ENCODE measurements at places on chromosomes 2 and 18.

DNA sequence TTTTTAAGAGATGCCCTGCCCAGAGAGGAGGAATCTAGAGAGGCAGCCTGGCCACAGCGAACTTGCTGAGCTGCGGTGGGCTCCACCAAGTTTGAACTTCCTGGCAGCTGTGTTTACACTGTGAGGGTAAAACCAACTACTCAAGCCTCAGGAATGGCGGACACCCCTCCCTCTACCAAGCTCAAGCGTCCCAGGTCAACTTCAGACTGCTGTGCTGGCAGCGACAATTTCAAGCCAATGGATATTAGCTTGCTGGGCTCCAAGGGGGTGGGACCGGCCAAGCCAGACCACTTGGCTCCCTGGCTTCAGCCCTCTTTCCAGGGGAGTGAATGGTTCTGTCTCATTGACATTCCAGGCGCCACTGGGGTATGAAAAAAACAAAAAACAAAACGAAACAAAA lies 289.4 kb downstream of the KCNS3 start:
- no peak for DNase-seq

DNA sequence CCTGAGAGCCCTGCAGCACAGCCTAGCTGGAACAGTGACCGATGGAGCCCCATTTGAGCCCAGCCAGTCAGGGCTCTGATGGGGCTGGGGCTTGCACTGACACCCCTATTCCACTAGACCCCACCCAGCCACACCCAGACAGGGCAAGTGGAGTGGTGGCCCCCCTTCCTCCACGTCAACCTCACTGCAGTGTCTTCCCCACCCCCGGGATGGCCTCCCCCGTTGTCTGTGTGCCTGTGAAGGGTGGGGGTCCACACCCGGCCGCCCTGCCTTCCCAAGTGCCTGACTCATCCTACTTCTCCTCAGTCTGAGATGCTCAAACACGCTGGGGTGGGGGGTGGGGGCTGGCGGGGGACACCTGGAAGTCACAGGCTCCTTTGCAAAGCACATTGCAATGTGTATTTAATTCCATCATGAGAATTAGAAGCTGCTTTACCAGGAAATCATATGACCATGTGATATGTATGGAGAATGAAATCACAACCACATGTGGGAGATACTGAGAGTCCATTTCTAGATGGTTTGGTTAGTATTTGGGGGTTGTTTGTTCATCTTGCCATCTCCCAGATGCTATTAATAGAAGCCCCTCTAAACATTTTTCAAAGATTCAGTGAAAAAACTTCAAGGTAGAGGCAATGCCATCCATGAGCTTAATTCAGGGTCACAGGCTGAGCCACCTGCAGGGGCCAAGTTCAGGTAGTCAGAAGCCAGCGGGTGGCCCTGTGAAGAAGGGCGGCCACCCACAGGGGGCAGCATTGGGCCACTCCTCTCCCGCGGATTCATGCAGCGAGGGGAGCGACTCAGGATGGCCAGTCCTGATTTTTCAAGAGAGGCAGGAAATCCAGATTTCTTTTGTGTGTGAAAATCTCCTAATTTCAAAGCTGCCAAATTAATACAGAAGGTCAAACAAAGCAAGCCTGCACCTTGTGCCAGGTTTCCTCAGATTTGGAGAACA lies 22.7 kb upstream of the GMPPA start:
- DNase-seq = peak; percentile 50

DNA sequence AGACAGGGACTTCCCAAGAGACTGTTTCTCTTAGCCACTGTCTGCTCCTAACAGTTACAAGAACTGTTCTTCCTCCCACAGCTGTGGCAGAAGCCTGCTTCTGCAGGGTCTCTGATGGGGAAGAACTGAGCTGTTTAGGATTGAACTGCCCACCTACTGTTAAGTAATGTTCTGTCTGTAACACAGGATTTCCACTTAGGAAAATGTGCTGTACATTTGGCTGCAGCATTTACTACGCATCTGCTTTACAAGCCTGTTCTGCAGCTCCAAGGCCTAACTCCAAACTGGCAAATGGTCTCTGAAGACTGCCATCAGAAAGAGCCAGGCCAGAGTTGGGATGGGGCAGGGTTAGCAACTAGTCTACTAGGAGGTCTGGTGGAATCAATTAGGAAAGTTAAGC lies 87.8 kb upstream of the UPP2 start:
- no peak for DNase-seq

GRCh38 chr18:8357320-8357719 lies 251.9 kb upstream of the RAB12 start:
- DNase-seq = no peak

- DNase-seq = no peak
Measured at GRCh38 chr18:48621815-48622555, 83.2 kb downstream of the CTIF start.

GRCh38 chr2:201132518-201132917 lies 16.6 kb downstream of the CFLAR start:
- no peak for DNase-seq

- DNase-seq = no peak
Measured at GRCh38 chr2:5849562-5849961, 157.4 kb downstream of the SOX11 start.

DNA sequence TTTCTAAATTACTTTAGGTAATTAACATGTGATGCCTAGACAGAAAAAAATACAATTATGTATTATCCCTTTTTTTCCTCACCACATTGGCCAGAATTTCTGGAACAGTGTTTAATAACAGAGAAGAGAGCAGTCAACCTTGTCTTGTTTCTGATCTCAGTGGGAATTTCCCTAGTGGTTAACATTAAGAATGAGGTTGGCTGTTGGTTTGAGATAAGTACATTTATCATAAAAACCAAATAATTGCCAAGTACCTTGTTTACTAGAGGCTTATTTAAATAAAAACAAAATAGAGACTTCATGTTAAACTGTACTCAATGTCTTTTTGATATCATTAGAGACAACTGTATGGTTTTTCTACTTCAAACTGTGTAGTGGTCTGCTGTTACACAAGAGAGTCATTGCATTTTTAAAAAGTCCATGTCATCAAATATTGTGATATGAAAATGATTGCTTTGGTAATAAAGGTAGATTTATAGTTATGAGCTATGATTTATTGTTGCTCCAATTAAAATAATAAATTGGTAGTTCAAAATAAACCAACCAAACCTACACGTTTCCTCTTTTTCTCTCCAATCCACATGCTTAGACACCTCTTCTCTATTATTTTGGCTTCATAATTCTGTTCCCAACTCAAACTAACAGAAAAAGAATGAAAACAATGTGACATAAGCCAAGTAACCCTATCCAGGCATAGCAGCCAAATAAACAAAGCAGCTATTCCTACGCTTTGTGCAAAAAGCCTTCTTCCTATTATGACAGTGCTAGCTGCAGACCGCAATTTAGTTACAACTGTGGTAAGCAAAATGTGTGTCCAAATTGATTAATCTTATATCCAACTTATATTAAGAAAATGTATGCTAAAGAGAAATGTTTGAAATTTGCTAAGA lies 20.9 kb upstream of the TANK start:
- no peak for DNase-seq

- no peak for DNase-seq
Measured at GRCh38 chr2:168633200-168633599, 169.2 kb upstream of the NOSTRIN start.

- DNase-seq = no peak
Measured at GRCh38 chr2:241668354-241668753, 18.3 kb downstream of the DTYMK start.

DNA sequence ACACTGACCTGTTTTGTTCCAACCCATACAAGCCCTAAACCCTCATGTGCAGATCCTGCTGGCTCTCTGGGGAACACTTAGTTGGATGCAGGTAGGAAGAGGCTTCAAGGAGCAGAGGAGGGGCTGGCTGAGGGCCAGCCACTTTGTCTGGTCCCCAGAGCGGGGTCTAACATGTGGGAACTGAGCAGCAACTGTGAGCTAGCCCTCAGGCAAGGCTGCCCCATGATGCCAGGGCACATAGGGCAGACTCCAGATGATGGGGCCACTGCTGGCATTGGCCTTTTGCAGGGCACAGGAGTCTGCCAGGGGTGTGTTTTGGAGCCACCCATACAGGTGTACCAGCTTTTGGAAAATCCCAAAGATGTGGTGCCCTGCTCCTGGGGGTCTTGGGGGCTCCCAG lies 67.7 kb downstream of the HPCAL1 start:
- no peak for DNase-seq

DNA sequence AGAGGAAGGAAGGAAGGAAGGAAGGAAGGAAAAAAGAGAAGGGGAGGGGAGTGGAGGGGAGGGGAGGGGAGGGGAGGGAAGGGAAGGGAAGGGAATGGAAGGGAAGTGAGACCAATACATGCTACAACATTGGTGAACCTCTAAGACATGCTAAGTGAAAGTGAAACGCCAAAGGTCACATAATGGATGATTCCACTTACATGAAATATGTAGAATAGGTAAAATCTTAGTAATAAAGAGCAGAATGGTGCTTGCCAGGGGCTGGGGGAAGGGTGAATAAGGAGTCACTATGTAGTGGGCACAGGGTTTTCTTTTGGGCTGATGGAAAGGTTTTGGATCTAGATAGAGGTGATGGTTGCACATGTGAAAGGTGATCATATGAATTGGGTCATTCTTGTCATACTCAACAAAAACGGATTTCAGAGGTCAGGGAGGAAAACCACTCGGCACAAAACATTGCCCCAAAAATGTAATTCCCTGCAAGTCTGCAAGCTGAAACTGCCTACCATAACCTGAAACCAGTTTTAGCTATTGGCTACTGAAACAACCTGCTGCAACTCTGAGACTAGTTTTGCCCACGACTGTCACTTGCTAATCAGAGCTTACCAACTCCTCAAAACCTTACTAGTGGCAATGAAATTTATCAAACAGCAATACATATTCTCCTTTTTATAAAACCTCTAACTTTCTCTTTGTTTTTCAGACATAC lies 59.2 kb downstream of the CCDC141 start:
- DNase-seq = no peak

GRCh38 chr2:50538147-50538546 lies 493.8 kb downstream of the NRXN1 start:
- DNase-seq = no peak

DNA sequence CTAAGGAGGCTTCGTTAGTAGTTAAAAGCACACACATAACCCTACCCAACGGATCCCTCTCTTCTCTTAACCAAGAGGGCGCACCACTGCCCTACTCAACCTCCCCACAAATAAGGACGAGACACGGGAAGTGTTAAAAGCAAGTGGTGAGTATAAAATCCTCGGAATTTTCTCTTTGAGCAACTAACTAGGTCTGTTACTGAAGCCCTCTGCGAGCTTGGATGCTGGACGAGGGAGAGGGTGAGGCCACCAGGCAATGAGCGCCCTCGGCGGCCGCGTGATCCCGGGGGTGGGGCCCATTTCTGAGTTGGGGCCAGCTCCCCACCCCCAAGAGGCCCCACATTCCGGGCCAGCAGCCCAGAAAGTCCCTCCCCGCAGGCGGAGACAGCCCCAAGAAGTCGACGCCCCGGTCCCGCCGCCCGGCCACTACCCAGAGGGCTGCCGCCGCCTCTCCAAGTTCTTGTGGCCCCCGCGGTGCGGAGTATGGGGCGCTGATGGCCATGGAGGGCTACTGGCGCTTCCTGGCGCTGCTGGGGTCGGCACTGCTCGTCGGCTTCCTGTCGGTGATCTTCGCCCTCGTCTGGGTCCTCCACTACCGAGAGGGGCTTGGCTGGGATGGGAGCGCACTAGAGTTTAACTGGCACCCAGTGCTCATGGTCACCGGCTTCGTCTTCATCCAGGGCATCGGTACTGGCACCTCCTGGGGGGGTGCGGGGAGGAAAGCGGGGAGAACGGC lies at the start of gene CYBRD1:
CYBRD1 (plus strand) TSS at position 423 of the 736 bp plus-strand sequence; CDS start at position 495, 72 bp downstream.
- peak; percentile 12 for DNase-seq

DNA sequence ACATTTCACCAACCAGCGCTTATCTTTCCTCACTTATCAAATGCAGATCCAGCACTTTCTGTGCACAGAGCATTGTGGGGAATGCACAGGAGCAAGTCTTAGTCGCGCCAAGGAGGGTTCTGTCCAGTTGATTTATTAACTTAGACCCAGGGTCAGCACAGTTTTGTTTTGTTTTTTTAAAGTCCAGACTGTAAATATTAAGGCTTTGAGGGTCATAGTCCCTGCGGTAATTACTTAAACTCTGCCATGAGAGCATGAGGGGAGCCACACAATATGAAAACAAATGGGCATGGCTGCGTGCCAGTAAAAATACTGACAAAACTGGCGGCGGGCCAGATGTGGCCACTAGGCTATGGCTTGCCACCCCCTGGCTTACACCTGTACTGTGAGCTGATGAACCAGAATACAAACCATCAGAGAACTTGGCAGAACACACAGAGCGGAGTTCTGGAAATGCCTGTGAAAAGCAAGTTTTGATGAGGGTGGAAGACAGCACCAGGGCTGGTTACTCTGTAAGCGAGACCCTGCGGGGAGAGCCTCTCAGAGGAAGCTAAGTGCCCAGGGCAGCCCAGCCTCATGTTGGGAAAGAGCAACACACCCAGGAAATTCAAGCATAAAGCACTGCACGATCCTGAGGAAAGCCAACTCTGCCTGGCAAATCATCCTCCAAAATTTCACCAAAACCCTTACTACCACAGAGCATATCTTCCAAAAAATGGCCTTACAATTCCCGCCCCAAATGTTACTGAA lies 43.6 kb downstream of the L3MBTL4 start:
- no peak for DNase-seq

DNA sequence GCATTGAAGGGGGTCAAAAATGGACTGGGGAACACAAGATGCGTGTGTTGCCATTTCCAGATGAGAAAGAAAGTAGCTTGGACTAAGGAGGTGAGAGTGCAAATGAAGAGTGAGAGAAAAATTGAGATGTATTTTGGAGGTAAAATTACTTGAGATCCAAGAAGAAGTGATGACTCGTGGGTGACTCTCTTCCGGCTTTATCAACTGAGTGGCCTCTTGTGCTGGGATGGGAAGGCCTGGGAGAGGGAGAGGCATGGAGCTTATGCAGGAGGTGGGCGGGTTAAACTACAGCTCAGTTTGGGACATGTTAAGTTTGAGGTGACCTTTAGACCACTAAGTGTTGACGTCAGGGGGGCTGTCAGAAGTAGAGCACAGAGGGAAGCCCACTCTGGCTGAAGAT lies 34.9 kb downstream of the SULT1C2 start:
- DNase-seq = no peak

DNA sequence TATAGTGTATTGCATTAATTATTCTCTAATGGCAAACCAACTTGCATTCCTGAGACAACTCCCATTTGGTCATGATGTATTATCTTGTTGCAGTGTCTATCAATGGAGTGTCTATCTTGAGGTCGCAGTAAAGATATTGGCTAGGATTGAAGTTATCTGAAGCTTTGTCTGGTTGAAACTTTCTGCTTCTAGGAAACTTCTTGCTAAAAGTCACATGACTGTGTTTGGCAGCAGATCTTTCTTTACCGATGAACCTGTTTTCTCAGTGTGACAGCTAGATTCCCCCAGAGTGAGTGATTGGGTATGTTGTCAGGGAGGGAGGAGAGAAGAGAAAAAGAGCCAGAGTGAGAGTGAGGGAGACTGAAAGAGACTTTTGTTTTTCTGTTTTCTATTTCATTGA lies 119.6 kb downstream of the QPCT start:
- no peak for DNase-seq
